ENCODE measurements at places on chromosomes 12 and 14. TPM values are rescaled to one million over a fixed set of nuclear protein-coding genes. Genes with fewer than 3 reads are reported as not detected.

- no peak for DNase-seq
Observed at GRCh38 chr14:23173031-23173430, 10.4 kb downstream of the SLC7A8 start.

DNA sequence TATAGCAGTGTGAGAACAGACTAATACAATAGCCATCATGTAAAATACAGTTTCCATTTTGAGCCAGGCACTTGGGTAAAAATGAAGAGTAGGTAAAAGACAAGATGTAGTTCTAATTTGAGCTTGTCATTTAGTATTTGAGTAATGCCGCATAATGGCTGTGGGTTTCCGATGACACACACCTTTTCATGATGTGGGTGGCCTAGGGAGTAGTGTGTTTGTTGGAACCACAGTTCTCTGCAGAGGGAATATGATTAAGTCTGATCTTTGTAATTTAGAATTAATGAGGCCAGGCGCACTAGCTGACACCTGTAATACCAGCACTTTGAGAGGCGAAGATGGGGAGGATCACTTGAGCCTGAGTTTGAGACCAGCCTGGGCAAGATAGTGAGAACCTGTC, 61.8 kb downstream of the RCOR1 start:
- no peak for DNase-seq

DNA sequence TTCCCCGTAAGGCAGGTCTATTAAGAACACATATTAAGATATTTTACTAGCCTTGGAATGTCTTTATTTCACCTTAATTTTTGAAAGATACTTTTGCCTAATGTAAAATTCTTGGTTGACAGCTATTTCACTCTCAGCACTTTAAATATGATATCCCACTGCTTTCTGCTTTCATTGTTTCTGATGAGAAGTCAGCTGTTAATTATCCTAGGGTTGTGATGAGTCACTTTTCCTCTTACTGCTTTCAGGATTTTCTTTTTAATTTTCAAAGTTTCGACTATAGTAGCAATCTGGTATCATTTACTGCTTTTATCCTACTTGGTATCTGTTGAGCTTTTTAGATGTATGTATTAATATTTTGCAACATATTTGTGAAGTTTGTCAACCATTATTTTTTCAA, 578.9 kb upstream of the ATP2B1 start:
- no peak for DNase-seq

GRCh38 chr12:131721548-131721947, 10.7 kb downstream of the SFSWAP start:
- no peak for DNase-seq

DNA sequence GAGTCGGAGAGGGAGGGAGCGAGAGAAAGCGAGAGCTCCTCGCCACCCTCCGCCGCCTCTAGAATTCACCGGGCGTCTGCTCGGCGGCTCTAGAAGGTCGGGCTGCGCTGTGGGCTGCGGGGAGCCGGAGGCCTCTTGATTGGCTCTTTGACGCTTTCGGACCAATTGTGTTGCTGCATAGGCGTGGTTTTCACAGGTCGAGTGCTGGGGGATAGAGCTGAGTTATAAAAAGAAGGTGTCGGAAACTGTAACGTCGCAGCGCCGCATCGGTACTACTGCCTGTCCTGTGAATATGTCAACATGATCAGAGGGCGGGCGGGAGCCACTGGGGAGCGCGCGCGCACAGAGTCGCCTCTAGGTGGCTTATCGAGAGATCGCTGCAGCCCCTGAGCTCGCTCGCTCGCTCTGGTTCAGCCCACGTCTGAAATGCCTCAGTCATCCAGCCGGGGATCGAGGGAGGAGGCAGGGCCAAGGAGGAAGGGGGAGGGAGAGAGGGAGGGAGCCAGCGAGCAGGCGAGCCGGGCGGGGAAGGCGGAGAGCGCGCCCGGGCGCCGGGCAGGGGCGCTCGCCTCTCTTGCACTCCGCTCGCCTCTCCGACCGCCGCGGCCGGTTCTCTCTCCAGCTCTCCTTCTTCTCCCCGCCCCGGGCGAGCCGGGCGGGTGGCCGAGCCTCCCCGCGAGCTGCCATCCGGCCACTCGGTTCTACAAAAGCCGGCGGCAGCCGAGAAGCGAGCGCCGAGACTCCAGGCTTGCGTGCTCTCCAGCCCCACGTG, at the start of gene TBX3:
TBX3 (minus strand) TSS at position 78 of the 772 bp plus-strand sequence. CDS start 975 bp downstream, outside the sequence.
- peak; percentile 11 for DNase-seq

DNA sequence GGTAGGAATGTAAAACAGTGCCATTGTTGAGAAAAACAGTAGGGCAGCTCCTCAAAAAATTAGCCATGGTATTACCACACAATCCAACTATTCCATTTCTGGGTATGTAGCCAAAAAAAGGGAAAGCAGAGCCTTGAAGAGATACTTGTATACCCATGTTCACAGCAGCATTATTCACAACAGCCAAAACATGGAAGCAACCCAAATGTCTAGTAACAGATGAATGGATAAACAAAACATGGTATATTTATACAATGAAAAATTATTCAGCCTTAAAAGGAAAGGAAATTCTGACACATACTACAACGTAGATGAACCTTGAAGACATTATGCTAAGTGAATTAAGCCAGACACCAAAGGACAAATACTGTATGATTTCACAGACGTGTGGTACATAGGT, 67.6 kb upstream of the GNG2 start:
- no peak for DNase-seq

DNA sequence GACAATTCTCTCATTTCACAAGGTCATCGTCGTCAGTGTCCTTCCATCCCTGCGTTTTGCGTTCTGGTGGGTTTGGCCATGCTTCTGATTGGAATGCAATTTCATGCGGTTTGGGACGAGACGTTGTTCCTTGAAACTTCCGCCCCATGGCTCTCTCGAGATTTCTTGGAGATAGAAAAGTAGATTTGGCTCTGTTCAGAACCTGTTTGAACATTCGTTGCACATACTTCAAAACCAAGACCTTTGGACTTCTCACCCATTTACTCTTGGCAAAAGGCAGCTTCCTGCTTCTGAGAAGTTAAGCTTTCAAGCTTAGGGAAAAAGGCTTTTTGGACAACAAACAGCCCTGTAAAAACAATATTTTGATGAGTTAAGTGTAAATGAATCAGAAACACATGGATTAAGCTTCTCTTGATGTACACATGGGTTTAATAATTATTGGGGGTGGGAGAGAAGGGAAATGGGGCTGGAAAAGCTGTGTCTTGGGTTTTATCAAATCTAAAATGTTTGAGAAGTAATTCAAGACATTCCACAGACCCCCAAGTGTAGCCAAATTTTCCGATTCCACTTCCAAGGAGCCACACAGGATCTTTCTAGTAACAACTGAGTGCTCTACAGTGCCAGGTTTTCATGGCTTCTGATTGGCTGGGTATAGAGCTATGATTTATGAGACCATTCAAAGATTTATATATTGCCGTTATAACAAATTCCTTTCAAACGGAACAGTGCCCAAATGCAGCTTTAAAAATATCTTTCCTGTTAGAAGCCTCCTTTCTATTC, 467.2 kb downstream of the MED13L start:
- DNase-seq = no peak

GRCh38 chr14:41868396-41868795, 261.7 kb downstream of the LRFN5 start:
- no peak for DNase-seq

DNA sequence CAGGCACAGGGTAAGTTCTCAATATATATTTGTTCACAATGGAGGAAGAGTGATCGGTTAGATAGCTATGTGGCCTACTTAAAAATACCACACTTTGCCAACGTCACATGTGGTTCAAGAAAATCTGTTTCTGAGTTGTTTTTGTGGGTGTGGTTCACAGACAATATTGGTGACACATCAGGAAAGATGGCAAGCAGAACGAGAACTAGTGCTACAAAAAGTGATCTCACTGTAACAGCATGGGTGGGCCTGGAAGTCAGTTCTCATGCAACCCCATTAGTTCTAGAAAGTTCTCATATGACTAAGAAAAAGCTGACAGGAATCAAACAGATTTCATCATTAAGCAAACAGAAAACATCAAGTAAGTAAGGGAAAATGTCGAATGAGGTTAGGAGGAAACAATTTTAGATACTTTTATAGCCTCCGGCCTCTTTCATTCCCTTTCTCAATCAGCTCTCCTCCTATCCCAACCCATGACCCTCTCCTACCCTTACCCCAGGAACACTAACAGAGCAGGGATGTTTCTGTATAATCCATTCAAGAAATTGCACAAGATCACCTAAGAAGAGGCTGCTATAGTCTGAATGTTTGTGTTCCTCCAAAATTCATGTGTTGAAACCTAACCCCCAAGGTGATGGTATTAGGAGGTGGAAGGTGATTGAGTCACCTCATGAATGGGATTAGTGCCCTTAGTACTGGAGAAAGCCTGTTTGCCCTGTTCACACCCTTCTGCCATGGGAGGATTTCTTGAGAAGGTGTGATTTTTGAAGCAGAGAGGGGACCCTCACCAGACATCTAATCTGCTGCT, 15.5 kb upstream of the NTN4 start:
- no peak for DNase-seq

DNA sequence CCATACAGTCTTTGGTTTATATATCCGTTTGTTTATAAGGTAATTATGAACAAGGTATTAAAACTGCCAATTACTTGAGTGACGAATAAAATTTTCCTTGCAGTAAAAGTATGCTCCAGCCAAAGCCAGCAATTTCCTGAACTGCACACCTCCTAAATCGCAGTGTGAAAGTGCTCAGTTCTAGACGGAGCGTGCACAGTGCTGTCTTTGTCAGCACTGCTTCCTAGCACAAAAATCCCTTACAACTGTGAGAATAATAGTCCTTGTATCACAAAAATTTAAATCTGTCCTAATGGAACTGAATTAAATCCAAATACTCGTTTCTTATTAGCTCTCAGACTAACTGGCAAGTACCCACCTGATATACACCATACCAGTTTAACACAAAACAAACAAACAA, 26.3 kb downstream of the LRIG3 start:
- DNase-seq = no peak

DNA sequence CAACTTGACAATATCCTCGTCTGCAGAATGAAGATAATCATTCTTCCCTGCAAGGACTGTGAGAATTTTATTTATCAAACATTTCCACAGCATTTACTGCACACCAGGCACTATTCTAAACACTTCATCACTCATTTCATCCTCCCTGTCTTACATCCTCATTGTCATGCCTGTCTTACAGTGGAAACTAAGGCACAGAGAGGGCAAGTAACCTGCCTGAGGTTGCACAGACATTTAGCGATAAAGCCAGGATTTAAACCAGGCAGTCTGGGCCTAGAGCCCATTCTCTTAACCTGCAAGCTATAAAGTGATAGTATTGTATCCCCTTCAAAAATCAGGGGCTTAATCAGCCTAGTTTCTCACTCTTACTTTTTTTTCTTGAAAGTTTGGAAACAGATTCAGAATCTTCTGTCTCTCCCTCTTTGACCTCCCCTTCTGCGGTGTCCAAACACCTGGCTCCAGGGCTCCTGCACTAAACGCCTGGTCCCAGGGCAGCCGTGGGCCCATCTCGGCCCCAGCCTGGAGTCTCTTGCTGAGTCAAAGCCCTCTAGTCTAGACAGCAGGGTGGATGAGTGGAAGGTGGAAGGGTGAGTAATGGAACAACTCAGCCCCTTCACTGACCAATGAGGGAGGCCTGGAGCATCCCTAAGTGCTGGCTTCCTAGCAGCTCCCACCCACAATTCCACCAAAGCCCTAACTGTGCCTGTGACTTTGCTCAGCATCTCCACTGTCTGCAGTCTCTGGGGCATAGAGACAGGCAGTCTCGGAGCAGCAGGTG, 12.5 kb downstream of the ISM2 start:
- no peak for DNase-seq

DNA sequence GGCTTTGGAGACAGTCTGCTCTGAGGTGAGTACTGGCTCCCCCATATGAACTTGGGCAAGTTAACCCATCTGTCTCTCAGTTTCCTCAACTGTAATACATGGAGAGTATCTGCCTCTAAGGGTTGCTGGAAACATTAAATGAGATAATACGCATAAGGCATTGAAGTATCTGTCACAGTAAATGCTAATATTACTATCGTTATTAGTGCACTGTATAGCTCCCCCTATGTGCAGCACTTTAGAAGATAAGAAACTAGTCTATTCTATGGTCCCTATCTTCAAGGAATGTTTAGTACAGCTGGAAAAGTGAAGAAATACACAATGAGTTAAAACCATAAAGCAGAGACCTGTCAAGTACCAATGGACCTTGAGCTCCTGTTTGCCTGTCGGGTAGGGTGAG, 51.7 kb upstream of the CFL2 start:
- DNase-seq = no peak

- DNase-seq = no peak
Observed at GRCh38 chr12:11798856-11799501, 149.5 kb downstream of the ETV6 start.

- no peak for DNase-seq
Observed at GRCh38 chr12:109461846-109462756, 15.0 kb downstream of the KCTD10 start.

- no peak for DNase-seq
Observed at GRCh38 chr12:51672334-51672733, 81.3 kb downstream of the SCN8A start.

DNA sequence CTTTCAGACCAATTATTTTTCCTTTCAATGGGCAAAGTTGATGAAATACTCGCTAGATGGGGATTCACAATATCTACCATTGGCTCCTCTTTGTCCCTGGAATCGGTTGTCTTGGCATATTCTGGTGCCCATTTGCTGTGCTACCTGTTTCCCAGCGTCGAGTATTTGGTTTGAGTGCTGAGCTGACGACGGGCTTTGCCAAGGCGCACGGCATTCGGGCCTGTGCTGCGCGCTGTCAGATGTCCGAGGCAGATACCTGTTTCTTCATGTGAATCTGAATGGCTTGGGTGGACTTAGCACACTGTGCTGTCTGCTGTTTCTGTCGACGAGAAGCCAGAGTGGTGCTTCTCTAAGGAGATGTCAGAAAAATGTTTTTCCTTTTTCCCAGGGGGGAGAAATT, 80.9 kb downstream of the TESC start:
- no peak for DNase-seq

- DNase-seq = peak; percentile 36
Observed at GRCh38 chr14:67464377-67464776, 24.1 kb downstream of the TMEM229B start.

Gene B4GALNT1
- 0.30 TPM for total RNA-seq

Gene ACSS3
- total RNA-seq = not detected

Gene FGF23
- total RNA-seq = not detected

Gene POTEG
- not detected for total RNA-seq

Gene DNAAF2
- total RNA-seq = 6.9 TPM

Gene ZNF385A
- total RNA-seq = 1.7 TPM

All from naive thymus-derived CD8-positive, alpha-beta T cell (primary cell).